ENCODE measurements at places on chromosomes 12 and 14.
A peak's percentile ranks its signal among the peaks of the same experiment; 100 is the strongest.

- no peak for DNase-seq
Measured at GRCh38 chr12:21786041-21786531, 11.6 kb upstream of the KCNJ8 start.

DNA sequence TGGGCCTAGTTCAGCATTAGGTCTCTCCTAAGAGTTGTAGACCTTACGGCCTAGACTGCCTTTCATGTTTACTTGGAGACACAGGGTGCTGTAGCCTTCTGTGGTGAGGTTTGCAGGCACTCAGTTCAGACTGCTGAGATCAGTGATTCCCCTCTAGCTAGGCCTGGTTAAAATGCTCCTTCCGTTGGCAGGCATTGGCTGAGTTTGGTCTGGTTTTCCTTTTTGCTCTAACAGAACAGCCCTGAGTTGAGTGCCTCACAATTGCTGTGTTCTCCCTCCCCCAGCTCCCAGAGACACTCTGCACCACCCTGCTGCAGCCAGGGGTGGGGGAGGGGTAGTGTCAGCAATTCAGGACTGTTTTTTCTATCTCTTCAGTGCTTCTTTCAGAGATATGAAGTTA is 178.9 kb upstream of the DYRK2 start:
- DNase-seq, result no peak

GRCh38 chr14:105532735-105533141 is 6.4 kb downstream of the TMEM121 start:
- peak; percentile 40 for DNase-seq

DNA sequence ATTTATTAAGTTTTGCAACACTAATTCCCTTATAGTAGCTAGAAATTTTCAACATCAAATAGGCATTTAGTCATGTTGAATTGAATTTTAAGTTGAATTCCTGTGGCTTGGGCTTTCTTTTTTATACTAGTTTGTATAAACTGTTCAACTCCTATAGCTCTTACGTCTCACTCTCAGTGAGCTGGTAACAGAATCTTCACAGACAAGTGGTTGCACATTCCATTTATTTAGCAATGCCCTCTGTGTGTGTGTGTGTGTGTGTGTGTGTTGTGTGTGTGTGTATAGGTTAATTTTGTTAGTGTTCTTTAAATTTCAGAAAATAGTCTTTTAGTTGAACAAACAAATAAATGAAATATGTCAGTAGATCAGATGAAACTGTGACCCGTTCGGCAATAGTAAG is 425.0 kb downstream of the NPAS3 start:
- no peak for DNase-seq

- no peak for DNase-seq
Measured at GRCh38 chr12:25433024-25433423, 120.1 kb downstream of the LMNTD1 start.

DNA sequence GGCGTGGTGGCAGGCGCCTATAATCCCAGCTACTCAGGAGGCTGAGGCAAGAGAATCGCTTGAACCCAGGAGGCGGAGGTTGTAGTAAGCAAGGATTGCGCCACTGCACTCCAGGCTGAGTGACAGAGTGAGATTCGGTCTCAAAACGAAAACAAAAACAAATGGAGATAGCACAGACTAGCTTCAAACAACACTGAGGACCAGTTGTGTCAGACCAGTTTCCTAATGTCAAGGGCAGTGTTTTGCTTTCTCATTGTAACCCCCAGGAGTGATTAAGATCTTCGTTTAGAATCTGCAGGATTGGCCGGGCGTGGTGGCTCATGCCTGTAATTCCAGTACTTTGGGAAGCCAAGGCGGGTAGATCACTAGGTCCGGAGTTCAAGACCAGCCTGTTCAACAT is 18.5 kb downstream of the RPGRIP1 start:
- no peak for DNase-seq

DNA sequence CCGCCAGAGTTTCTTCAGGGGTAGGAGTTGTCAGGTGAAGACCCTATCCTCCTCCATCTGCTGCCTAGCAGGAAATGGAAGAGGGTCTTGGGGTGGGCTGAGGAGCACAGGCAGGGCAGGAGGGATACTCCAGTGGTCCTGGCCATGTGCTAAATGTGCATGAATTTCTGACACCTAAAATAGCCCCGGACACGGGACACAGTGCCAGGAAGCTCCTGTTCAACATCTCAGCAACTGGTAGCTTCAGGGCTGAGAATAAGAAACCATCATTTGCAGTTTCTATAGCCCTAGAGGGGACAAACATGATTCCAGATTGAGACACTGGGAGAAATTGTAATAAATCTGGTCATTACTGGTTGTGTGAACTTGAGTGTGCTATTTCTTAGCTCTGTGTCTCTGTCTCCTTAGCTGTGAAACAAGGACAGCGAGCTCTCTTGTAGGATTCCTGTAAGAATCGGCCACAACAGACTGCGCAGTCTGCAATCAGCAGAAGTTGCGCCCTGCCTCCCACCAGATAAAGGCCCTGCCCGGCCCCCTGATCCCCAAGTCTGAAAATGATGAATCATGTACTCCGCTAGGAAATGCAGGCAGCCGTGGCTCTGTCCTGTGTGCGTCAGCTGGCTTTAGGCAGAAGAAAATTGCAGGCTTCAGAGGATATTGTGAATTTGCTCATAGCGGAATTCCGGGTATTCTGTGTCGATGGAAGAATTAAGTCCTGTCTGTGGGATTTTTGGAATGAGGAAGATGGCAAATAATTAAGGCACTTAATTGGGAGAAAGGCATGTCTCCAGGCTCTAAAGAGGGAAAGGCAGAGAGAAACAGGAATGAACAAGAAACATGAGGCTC is 35.2 kb upstream of the MEG3 start:
- no peak for DNase-seq

- DNase-seq, result peak; percentile 26
Measured at GRCh38 chr12:70383484-70383883, 17.4 kb downstream of the KCNMB4 start.

- DNase-seq, result no peak
Measured at GRCh38 chr12:96050139-96050538, 14.8 kb upstream of the LTA4H start.

DNA sequence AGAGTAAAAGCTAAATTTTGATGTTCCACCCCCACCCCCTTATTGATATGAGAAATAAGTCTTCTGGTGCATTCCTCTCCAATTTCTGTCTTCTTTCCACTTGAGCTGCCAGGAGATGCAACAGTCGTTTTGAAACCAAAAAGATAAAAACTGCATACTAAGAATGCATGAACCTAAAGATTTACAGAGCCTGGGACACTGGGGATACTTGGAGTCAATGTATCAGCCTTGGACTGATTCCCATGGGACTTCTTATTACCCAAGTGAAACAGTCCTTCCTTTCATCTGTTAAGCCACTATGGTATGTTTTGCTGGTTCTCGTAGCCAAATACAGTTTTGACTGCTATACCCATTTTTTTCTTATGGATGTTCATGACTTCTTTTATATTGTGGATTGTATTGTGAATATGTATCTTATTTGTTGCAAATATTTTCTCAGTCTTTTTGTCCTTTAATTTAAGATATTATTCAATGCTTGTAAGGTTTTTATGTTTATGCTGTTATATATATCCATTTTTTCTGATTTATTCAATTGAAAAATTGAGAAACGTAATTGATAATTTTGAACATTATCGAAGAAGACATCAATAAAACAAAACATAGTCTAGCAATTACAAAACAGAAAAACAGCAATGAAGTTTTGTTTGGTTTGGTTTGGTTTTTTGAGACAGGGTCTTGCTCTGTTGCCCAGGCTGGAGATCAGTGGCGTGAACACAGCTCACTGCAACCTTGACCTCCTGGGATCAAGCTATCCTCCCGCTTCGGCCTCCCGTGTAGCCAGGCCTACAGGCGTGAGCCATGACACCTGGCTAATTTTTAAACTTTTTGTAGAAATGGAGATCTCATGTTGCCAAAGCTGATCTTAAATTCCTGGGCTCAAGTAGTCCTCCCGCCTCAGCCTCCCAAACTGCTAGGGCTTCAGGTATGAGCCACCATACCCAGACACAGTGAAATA is 85.4 kb upstream of the ETV6 start:
- no peak for DNase-seq

- DNase-seq, result no peak
Measured at GRCh38 chr14:67574806-67575205, 25.3 kb downstream of the PIGH start.

DNA sequence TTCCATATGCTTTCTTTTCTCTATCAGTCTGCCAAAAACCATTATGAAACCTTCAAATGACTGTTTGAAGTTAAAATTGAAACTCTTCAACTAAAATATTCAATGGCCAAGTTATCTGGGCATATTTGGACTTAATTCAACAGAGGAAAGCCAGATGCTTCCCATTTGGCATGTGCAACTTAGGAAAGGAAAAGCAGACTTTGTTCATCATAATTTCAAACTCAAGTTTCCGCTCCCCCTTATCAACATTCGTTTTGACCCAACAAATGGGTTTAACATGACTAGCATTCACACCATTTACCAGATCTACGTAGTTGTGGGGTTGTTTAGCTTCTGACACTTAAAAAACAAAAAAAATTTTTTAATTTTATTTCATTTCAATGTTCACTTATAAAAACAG is 75.7 kb downstream of the PLEKHG7 start:
- no peak for DNase-seq

DNA sequence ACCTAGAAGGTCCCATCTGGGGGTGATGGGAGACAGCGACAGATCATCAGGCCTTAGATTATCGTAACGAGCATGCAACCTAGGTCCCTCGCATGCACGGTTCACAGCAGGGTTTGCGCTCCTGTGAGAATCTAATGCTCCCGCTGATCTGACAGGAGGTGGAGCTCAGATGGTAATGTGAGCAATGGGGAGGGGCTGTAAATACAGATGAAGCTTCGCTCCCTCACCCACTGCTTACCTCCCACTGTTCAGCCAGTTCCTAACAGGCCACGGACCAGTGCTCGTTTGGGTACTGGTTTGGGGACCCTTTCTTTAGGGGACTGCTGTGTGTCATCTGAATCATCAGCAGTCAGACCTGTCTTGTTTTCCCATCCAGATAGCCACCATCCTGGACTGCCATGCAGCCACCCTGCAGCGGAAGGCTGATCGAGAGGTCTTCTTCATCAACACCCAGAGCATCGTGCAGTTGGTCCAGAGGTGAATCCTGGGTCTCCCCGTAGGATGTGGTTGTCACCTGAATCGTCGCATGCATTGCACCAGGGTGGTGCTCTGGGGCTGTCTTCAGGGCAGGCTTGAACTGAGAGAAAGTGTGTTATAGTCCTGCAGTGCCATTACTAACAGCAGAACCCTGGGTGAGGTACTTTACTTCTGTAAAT is 96.2 kb downstream of the ACACB start:
- DNase-seq, result no peak

GRCh38 chr14:59037086-59037485 is 151.4 kb upstream of the DAAM1 start:
- no peak for DNase-seq
